ENCODE measurements at places on chromosomes 4 and X. TPM values are rescaled to one million over a fixed set of nuclear protein-coding genes. Genes with fewer than 3 reads are reported as not detected.

The CNGA2 gene
- not detected for total RNA-seq

The TCEAL6 gene
- not detected for total RNA-seq

The TMPRSS11B gene
- total RNA-seq: not detected

The SOWAHD gene
- total RNA-seq: not detected

The CLDN34 gene
- total RNA-seq: not detected

The KLB gene
- 0.06 TPM for total RNA-seq

The SLC16A2 gene
- 0.17 TPM for total RNA-seq

The OPRPN gene
- total RNA-seq: not detected

The LINC00632 gene
- 0.47 TPM for total RNA-seq

The TRAPPC11 gene
- 14.7 TPM for total RNA-seq

The RAB9B gene
- not detected for total RNA-seq

The TLR7 gene
- total RNA-seq: 0.16 TPM

The TMPRSS11A gene
- total RNA-seq: not detected

The TREX2 gene
- total RNA-seq: 1.7 TPM

The SSX4B gene
- not detected for total RNA-seq

The CSAG3 gene
- not detected for total RNA-seq

The XK gene
- total RNA-seq: not detected

The GPR78 gene
- total RNA-seq: not detected

Measured in CD8-positive, alpha-beta T cell (primary cell).